ENCODE measurements at places on chromosomes 5 and 9.

GRCh38 chr9:36092509-36093215 is 43.9 kb upstream of the GLIPR2 start:
- DNase-seq, result no peak

- no peak for DNase-seq
Observed at GRCh38 chr5:141490271-141490670, 1.4 kb downstream of the PCDHGC5 start.

GRCh38 chr5:168935183-168935582 is 356.0 kb upstream of the PANK3 start:
- no peak for DNase-seq

- DNase-seq, result no peak
Observed at GRCh38 chr5:149719666-149720065, 10.4 kb upstream of the PPARGC1B start.

GRCh38 chr5:129148-129547 is 37.2 kb downstream of the PLEKHG4B start:
- no peak for DNase-seq

DNA sequence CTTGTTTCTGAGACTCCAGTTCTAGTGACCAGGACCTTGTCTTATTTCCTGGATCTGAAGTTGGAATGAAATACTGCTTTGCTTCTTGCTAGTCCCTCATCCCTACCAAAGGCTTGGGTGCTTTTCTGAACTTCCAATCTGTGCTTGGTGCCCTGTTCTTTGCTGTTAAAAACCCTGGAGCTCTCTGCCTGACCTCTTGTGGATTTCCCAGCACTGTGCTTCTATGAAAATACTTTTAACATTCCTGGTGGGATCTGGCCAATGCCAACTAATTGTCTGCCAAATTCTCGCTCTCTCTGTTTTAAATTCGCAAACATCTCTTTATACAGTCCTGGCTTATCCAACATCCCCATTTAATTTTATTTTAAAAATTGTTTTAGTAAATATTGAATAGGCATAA is 26.7 kb upstream of the CSNK1G3 start:
- DNase-seq, result no peak

GRCh38 chr9:101121836-101122399 is 93.4 kb downstream of the PLPPR1 start:
- DNase-seq, result no peak

- no peak for DNase-seq
Observed at GRCh38 chr5:37490120-37490810, 111.1 kb downstream of the WDR70 start.

DNA sequence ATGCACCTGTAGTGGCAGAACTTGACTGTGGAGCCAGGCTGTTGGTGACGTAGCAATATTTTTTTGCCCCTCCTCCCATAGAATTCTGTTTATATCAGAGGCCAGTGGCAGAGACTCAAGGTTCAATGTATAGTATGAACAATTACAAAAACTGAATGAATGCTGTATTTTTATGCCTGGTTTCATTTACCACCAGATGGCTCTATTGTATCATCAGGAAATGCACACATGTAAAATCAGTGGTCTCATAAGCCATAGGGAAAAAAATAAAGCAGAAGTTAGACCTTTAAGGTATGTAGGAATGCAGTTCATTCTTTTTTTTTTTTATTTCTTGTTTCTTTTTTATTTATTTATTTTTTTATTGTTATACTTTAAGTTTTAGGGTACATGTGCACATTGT is 43.6 kb downstream of the CCDC192 start:
- no peak for DNase-seq

GRCh38 chr5:151092762-151093161 is 11.9 kb upstream of the TNIP1 start:
- no peak for DNase-seq

DNA sequence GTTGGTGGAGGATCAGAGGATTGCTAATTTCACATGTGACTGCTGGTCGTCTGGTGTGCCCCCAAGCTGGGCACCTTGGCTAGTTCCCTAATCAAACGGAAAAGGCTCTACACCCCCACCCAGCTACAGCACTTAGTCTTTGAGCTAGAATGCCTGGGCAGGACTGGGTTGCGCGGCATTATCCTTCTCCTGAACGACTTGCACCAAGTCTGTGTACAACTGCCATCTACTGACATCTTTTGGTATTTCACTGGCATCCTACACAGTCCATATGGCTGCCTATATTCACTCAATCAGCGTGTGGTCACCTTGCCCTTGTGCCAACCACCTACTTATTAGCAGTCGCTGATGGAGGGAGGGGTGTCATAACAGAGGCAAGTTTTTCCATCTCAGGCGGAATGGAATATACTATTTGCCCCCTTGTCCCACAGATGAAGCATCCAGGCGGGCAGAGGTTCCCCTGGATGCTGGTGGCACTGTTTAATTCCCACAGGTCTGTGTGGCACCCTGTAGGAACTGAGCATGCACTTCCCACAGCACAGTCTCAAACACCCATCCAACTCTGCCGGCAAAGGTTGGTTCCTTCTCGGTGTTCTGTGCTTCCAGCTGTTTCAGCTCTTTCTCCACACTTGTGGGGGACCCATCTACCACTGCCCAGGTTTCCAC is 150.1 kb downstream of the OSTF1 start:
- DNase-seq, result no peak

DNA sequence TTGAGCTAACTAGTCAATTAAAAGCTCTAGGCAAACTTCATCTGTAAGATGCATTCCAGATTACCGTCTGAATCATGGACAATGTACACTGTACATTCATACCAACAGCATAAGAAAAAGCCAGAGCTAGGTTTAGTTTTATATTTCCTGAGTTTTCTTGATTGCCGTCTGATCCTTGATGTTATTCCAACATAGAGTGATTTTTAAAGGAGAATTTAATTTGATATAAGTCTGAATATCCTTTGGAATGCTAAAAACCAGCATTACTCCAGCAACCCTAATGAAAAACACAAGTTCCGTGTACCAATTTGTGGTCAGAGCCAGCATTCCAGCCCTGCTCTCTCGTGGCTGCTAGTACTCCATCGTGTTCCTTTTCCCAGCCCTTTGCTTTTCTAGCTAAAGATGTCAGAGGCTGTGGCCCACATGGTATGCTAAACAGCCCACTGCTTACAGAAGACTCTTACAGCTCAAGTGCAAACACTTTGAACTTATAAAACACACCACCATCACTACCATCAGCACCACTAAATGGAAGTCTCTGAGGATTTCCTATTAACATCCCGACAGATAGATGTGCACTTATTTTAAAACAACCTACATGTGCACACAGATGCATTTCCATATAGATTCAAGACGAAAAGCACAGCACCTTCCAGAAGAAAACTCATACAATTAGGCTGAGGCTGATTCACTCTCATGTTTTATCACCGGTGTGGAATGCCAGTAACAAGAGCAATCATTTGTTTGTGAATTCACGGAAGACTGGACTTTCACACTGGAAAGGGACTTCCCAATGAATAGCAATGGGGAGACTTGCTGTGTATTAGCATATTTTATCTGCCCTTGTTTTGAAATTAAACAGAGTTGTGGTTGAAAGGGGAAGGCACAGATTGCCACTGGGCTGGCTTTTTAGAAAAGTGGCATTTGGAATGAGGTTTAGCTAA is 246.9 kb upstream of the GAS1 start:
- no peak for DNase-seq

DNA sequence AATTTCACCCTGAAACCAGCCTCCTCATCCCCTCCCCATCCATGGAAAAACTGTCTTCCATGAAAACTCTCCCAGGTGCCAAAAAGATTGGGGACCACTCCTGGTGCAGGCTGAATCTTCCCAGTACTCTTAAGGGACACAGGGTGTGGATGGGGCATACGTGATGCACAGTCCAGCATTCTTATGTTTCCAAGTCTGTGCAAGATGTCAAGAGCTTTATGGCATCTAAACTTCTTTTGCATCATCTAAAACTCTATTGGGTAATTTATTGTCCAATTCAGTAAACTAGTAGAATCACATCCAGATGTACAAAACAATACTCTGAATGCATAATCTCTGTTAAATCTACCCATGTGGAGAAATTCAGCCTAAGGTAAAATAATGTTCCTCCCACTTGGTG is 9.3 kb upstream of the FGD3 start:
- no peak for DNase-seq

DNA sequence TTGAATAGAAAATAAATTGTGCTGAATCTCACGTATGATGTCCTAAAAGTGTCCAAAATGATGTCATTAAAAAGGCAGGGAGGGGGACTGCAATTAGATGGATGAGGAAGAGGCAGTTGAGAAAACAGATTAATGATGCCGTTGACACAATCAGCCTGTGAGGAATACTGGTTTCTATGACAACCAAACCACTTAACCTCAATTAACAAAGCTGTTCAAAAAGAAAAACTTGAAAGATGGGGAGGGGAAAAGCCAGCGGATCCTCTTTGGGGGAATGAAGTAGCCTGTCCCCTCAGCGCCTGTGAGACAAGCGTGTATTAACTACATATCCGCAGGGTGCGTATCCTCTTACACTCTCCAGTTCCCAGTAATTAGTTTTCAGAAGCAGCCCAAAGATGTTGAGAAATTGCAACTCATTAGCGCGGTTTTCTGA is 160.7 kb downstream of the TTC39B start:
- DNase-seq, result no peak

GRCh38 chr5:6360323-6361072 is 17.8 kb downstream of the MED10 start:
- no peak for DNase-seq

- DNase-seq, result no peak
Observed at GRCh38 chr9:86893811-86894490, 53.4 kb downstream of the GAS1 start.

DNA sequence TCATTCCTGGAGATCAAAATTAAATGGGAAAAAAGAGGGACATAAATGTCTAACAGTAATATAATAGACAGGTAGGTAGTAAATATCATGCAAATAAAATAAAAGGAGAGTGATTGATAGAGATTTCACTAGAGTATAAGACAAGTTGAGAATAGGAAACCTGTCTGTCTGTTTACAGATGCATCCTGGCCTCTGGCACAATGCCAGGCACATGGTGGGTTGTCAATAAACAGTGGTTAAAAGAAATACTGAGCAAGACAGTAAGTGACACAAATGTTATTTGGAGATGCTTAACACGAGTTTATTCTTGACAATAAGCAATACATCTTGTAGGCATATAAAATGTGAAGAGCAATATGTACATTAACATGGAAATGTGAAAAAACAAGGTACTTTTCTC is 33.3 kb downstream of the RICTOR start:
- no peak for DNase-seq

- DNase-seq, result no peak
Observed at GRCh38 chr5:119398727-119399466, 43.1 kb downstream of the TNFAIP8 start.

GRCh38 chr9:129726322-129727160 is 26.3 kb downstream of the PTGES start:
- peak; percentile 37 for DNase-seq

- no peak for DNase-seq
Observed at GRCh38 chr5:35754481-35754880, 102.2 kb upstream of the IL7R start.

DNA sequence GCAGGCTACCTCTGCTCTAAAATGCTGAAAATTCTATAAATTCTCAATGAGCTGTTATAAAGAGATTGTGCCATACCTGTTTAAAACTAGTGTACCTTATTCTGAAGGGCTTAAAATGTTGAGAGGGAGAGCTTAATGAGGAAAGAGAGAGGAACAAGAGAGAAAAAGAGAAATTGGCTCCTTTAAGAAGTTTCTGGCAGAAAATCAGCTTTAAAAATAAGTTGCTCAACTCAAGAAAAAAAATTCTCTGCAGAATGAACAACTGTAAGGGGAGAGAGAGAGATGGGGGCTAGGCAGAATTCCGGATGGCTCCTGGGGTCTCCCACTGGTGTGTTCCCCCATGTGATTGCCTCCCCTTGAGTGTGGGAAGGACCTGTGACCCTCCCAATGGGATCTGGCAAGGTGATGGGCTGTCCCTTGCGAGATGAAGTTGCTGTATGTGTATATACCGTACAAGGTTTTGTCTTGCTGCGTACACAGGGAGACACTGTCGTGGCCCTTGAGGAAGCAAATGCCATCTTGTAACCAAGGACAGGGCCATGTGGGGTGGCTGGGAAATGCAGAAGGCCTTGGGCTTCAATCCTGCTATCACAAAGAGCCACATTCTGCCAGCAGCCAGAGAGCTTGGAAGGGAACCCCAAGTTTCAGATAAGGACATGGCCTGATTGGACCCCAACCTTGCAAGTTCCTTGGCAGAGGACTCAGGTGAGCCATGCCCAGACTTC is 64.3 kb upstream of the S1PR3 start:
- no peak for DNase-seq

GRCh38 chr5:43227655-43228054 is 35.6 kb downstream of the NIM1K start:
- no peak for DNase-seq

DNA sequence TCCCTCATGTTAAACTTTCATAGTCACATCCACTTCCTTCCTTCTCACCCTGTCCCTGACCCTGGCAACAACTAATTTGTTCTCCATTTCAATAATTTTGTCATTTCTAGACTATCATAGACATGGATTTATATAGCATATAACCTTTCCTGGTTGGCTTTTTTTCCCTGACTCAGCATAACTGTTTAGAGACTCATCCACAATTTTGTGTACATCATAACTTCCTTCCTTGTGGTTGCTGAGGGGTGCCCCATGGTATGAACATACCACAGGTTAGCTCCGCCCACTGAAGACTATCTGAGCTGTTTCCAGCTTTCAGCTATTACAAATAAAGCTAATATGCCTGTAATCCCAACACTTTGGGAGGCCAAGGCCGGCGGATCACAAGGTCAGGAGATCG is 137.3 kb downstream of the PHF2 start:
- no peak for DNase-seq

DNA sequence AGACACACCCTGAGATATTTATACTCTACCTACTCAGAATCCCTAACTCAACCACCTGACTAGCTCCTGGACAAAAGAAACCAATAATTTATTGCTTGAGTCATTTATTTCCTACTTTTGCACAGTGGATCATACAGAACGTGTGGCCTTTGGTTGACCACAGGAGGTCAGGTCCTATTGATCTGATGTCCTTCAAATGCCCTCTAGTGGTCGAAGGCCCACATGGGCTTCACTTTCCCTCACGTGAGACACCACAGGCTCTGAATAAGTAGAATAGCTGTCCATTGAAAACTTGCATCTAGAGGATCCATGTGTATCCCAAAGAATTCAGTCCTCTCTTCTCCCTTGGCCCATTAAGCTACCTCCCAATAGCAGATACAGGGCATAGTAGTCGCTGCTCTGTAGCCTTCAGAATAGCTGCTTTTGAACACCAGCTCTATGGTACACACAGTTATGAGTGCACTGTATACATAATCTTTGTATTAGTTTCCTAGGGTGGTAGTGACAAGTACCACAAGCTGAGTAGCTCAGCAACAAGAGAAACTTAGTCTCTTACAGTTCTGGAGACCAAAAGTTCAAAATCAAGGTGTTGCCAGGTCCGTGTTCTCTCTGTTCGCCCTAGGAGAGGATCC is 177.6 kb upstream of the SMARCA2 start:
- DNase-seq, result no peak

- no peak for DNase-seq
Observed at GRCh38 chr5:56123531-56124243, 109.4 kb downstream of the ANKRD55 start.

All from DMS79 treated with DMSO at 0.1 percent for 48 hours (cell line).